ENCODE measurements at places on chromosomes 6 and 20. TPM values are rescaled to one million over a fixed set of nuclear protein-coding genes. Genes with fewer than 3 reads are reported as not detected.
A peak's percentile ranks its signal among the peaks of the same experiment; 100 is the strongest.

Gene OR2J3
- not detected for total RNA-seq

Gene MYB
- 0.36 TPM for total RNA-seq

- no peaks in the 10 kb centered on the region for H3K36me3 ChIP-seq
- H3K4me3 ChIP-seq, result no peak overlapping the region
- peaks cover 3% of the 10 kb centered on the region for H3K27me3 ChIP-seq
- H3K27ac ChIP-seq, result no peak overlapping the region
- H3K4me1 ChIP-seq, result no peaks in the 10 kb centered on the region
- no peak for DNase-seq
Measured at GRCh38 chr20:45626540-45626939, 3.0 kb upstream of the WFDC10A start.

Gene MAPK13
- total RNA-seq, result 4.3 TPM

Gene ABHD16A
- 41.0 TPM for total RNA-seq

DNA sequence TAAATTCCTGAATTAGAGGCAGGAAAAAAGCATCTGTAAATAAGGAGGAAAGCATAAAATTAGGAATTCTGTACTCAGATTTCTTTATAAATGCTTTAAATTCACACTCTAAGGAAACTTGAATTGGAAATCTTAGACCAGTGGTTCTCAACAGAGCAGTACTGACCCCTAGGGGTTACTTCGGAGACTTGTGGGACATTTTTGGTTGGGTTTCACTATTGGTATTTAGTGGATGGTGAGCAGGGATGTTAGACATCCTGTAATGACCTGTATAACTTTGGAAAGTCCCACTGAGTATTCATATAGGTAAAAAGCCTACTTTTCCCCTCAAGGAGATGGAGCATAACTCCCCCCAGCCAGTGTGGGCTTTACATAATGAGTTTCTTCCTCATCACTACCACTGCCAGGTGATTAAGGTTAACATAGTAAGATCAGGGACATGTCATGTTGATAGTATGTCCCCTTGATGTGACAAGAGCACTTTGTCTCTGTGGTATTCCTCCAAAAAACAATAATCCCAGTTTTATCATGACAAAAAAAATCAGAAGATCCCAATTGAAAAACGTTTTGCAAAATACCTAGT, 31.0 kb downstream of the GLO1 start:
- no peak overlapping the region for H3K27ac ChIP-seq
- H3K4me3 ChIP-seq, result no peak overlapping the region
- no peaks in the 10 kb centered on the region for H3K27me3 ChIP-seq
- H3K4me1 ChIP-seq, result no peaks in the 10 kb centered on the region
- DNase-seq, result peak; percentile 88
- peaks cover 21% of the 10 kb centered on the region for H3K36me3 ChIP-seq

Gene FAM209B
- not detected for total RNA-seq

- H3K27me3 ChIP-seq, result no peaks in the 10 kb centered on the region
- DNase-seq, result no peak
- H3K27ac ChIP-seq, result no peak overlapping the region
- H3K4me3 ChIP-seq, result no peak overlapping the region
- H3K36me3 ChIP-seq, result no peaks in the 10 kb centered on the region
- peaks cover 8% of the 10 kb centered on the region for H3K4me1 ChIP-seq
Measured at GRCh38 chr6:145903356-145904102, 60.6 kb downstream of the SHPRH start.

Gene CGA
- total RNA-seq, result not detected

Gene NRM
- 2.9 TPM for total RNA-seq

DNA sequence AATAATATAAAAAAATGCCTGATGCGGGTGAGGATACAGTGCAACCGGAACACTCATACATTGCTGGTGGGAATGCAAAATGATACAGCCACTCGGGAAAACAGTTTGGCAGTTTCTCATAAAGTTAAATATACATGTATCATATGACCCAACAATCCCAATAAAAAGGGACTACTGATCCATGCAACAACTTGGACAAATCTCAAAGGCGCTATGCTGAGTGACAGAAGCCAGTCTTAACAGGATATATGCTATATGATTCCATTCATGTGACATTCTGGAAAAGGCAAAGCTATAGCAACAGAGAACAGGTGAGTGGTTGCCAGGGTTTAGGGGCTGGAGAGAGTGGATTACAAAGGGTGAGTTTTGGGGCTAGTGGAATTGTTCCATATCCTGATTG, 170.2 kb upstream of the MLN start:
- peaks cover 30% of the 10 kb centered on the region for H3K27me3 ChIP-seq
- DNase-seq, result no peak
- no peaks in the 10 kb centered on the region for H3K4me1 ChIP-seq
- no peak overlapping the region for H3K27ac ChIP-seq
- H3K4me3 ChIP-seq, result no peak overlapping the region
- no peaks in the 10 kb centered on the region for H3K36me3 ChIP-seq

- H3K27ac ChIP-seq, result no peak overlapping the region
- H3K36me3 ChIP-seq, result no peaks in the 10 kb centered on the region
- no peak overlapping the region for H3K4me3 ChIP-seq
- no peaks in the 10 kb centered on the region for H3K4me1 ChIP-seq
Measured at GRCh38 chr6:68941345-68941744, 306.3 kb downstream of the ADGRB3 start.

DNA sequence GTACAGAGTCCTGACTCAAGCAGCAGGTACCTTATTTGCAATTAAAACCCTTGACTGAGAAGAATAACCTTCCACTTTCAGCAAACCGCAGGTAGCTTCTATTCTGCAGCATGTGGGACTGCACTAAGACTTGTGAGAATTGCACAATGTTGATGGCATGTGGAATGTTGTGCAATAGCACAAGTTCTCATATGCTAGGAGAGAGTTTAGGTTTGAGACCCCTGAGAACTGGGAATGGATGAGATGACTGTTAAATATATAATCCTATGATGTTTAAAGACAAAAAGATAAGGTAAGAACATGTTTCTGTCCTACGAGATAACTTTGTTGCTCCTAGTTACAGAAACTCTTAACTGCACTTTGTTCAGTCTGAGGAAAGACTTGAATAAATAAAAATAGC, 194.6 kb downstream of the OTOR start:
- H3K4me1 ChIP-seq, result no peaks in the 10 kb centered on the region
- H3K4me3 ChIP-seq, result no peak overlapping the region
- no peaks in the 10 kb centered on the region for H3K36me3 ChIP-seq
- H3K27ac ChIP-seq, result no peak overlapping the region

Gene KCNK16
- total RNA-seq, result not detected

DNA sequence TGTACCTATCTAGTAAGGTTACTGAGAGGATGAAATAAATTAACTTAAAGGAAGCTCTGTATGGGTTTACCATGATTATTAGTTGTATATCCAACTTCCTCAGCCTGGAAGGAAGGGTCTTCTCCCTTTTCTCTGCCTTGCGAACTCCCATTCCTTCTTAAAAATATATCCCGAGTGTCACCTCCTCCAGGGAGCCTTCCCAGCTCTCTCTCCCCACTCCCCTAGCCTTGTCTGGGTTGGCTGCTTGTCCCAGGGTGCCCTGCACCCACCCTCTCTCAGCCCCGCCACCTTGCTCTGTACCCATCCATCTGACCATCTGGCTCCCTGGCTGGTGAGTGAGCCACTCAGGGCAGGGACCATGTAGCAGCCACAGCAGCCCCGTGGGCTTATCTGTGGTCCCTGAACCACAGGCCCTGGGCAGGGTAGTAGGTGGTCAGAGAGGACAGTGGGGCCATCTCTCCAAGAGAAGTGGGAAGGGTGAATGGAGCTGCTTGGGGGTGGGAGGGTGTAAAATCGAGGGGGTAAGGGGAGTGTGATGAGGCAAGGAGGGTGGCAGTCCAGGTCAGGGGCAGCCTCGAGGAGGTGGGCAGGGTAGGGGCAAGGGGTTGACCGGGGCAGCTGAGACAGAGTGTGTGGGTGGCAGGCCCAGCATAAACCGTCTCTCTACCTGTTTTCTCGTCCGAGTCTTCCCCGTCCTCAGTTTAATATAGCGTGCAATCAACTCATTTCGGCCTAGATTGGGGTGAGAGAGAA, 12.8 kb downstream of the TEAD3 start:
- no peak overlapping the region for H3K4me3 ChIP-seq
- no peak overlapping the region for H3K27ac ChIP-seq
- H3K4me1 ChIP-seq, result peaks cover 26% of the 10 kb centered on the region

DNA sequence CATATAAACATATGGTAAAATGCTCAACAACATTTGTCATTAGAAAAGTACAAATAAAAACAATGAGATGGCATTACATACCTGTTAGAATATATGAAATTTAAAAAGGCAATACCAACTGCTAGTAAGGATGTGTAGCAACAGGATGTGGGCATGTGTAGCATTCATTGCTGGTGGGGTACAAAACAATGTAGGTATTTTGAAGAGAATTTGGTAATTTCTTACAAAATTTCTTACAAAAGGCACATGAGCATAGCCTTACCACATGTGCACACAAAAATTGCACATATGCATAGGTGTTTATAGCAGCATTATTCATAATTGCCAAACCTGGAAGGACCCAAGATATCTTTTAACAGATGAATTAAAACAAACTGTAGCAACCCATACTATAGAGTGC, 1355.1 kb upstream of the CITED2 start:
- no peak overlapping the region for H3K4me3 ChIP-seq
- H3K27ac ChIP-seq, result no peak overlapping the region
- H3K4me1 ChIP-seq, result peaks cover 5% of the 10 kb centered on the region
- H3K36me3 ChIP-seq, result no peaks in the 10 kb centered on the region
- H3K27me3 ChIP-seq, result no peaks in the 10 kb centered on the region

DNA sequence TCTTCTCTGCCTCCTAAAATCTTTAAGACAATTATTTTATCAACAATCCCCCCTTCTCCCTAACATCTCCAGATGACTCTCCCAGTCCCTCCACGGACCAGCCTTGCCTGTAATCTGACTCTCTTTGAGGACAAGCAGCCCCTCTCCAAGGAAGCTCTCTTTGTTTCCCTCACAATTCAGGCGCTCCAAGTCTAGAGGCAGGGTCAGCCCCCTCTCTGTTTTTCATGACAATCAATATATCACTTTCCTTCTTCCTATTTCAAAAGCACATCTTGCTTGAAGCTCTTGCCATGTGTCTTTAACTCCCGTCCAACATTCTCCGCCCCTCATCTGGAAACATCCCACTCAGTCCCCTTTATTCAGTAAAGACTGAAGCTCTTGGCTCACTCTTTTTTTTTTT, 393.4 kb upstream of the SULF2 start:
- H3K36me3 ChIP-seq, result no peaks in the 10 kb centered on the region
- H3K27me3 ChIP-seq, result peaks cover 23% of the 10 kb centered on the region
- H3K27ac ChIP-seq, result no peak overlapping the region

Gene PRSS16
- total RNA-seq, result not detected

DNA sequence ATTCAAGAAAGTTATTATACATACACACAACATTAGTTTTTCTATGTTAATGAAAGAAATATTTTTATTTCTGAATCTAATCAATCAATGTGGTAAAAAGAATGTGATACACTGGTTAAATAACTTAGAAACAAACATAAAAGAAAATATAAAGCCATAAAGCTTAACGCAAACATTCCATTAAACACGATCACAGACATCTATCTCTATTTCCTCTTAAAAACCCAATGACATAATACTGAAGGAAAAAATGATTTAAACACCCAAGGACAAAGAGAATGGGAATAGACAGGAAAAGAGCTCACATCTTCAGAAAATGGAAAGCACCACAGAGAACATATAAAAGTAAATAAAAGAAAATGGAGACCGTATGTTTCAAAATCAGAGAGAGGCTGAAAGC, 19.4 kb downstream of the ZUP1 start:
- H3K36me3 ChIP-seq, result peaks cover 19% of the 10 kb centered on the region
- DNase-seq, result no peak
- no peaks in the 10 kb centered on the region for H3K27me3 ChIP-seq
- H3K4me1 ChIP-seq, result peaks cover 14% of the 10 kb centered on the region
- no peak overlapping the region for H3K27ac ChIP-seq
- no peak overlapping the region for H3K4me3 ChIP-seq

DNA sequence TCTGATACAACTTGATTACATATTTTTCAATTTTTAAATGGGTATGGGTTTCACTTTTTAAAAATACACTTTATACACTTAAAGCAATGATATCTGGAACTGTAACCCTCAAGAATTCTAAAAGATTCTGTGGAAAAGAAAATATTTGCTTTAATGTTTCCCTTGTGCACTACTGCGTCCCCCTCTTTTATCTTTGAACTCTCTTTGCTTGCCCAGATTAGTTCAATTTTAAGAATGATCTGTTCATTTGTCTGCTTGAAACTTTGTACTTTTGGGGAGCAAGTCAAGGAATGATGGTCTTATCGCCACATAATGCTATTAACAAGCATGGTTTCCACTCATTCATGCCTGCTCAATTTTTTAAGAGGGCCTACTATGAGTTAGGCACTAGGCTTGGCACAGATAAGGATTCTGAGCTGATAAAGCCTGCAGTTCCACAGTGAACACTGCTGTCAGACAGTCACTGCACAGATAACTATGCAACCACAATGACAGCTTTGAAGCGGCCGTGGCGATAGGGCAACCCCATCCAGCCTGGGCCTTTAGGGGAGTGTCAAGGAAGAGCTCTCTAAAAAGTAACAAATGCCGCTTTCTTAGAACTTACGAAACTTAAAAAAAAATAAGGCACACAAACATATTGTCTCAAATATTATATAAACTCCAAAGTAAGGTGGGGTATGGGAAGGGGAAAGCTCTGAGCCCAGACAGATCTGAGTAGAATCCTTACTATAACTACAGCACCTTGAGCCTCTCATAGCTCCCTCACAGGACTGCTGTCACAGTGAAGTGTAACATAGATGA, 29.7 kb downstream of the FYN start:
- H3K4me1 ChIP-seq, result peaks cover 41% of the 10 kb centered on the region
- no peaks in the 10 kb centered on the region for H3K27me3 ChIP-seq
- no peak overlapping the region for H3K4me3 ChIP-seq
- H3K36me3 ChIP-seq, result peaks cover 6% of the 10 kb centered on the region
- H3K27ac ChIP-seq, result peak overlapping the region; percentile 91
- DNase-seq, result no peak

- H3K4me1 ChIP-seq, result no peaks in the 10 kb centered on the region
- H3K4me3 ChIP-seq, result no peak overlapping the region
- no peak for DNase-seq
- peaks cover 20% of the 10 kb centered on the region for H3K27me3 ChIP-seq
Measured at GRCh38 chr6:106727480-106728149, 98.2 kb downstream of the QRSL1 start.

- no peak for DNase-seq
- H3K4me1 ChIP-seq, result no peaks in the 10 kb centered on the region
- no peaks in the 10 kb centered on the region for H3K36me3 ChIP-seq
Measured at GRCh38 chr6:72999995-73000394, 225.3 kb downstream of the KHDC1L start.

- H3K4me1 ChIP-seq, result no peaks in the 10 kb centered on the region
- H3K27ac ChIP-seq, result no peak overlapping the region
- no peaks in the 10 kb centered on the region for H3K36me3 ChIP-seq
Measured at GRCh38 chr6:142624978-142625715, 319.8 kb downstream of the HIVEP2 start.

- H3K4me3 ChIP-seq, result no peak overlapping the region
- no peak for DNase-seq
- H3K4me1 ChIP-seq, result no peaks in the 10 kb centered on the region
Measured at GRCh38 chr20:57051096-57051495, 215.3 kb downstream of the BMP7 start.

Gene RIN2
- total RNA-seq, result 55.7 TPM

GRCh38 chr6:80259118-80259517, 152.6 kb downstream of the BCKDHB start:
- no peak overlapping the region for H3K4me3 ChIP-seq
- no peak for DNase-seq

Gene LCA5
- 10.1 TPM for total RNA-seq

Gene TOX2
- total RNA-seq, result 0.88 TPM

GRCh38 chr6:136646377-136646776, 96.2 kb upstream of the MAP7 start:
- no peaks in the 10 kb centered on the region for H3K36me3 ChIP-seq
- H3K27ac ChIP-seq, result no peak overlapping the region
- H3K27me3 ChIP-seq, result no peaks in the 10 kb centered on the region

Gene POPDC3
- total RNA-seq, result 32.6 TPM

- peaks cover 9% of the 10 kb centered on the region for H3K27me3 ChIP-seq
- no peak overlapping the region for H3K27ac ChIP-seq
- H3K36me3 ChIP-seq, result no peaks in the 10 kb centered on the region
- no peaks in the 10 kb centered on the region for H3K4me1 ChIP-seq
Measured at GRCh38 chr20:57480444-57481160, 44.3 kb downstream of the CTCFL start.

Gene NKX2-2
- not detected for total RNA-seq

Gene FHL5
- total RNA-seq, result not detected

All from osteoblast (primary cell).